ENCODE measurements at places on chromosomes 16 and 17.
A peak's percentile ranks its signal among the peaks of the same experiment; 100 is the strongest.

- no peak for DNase-seq
Measured at GRCh38 chr16:22035153-22035552, 27.2 kb downstream of the MOSMO start.

DNA sequence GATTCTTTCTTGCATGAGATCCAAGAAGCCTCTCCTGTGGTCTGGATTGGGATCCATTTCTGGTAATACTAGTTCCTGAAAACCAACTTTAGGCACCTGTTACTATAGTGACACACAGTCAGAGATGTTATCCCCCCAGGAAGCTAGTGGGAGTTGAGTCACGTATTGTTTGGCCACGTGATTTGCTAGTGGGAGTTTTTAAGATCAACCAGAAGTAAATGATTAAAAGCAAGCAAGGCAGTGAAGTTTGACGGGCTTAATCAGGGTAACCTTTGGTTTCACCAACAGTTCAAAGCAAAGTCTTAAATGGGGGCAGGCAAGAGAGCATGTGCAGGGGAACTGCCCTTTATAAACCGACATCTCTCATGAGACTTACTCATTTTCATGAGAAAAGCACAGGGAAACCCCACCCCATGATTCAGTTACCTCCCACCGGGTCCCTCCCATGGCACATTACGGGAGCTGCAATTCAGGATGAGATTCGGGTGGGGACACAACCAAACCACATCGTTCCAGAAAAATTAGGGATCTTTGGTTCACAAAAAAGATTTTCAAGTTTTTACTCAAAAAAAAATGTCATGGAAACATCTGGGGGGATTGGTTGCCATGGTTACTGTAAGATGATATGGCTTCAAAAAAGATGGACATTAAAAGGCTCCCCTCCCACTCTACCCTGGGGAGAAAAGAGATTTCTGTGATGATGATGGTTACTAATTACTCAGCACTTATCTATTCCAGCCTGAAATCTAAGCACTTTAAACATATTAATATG is 483.1 kb upstream of the ERCC4 start:
- no peak for DNase-seq

DNA sequence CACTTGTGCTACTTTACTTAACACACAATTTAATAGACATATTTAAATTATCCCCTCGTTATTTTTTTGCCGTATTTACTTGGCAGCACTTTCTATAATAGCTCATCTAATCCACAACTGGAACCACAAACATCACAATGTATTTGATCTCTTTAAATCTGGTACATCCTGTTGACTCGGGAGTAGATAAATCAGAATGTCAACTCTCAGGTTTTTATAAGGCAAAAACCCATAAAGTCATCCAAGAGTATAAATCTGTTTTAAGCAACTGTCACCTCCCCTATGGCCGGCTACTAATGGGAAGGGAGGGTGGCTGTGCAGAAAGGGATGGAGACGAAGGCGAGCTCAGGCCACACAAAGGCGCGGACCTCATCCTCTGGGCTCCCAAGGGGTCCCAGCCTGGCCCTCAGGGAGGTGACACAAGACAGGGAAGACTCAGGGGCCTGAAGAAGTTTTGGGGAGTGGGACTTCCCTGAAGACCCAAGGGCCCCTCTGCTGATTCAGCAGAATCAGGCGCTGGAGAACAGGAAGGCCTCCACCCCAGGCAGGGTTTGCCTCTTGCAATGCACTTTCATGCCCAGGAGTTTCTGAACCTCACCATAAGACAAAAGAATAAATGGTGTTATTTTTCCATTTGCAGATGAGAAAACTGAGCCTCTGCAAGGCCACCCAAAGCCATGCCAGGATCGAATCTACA is 122.5 kb downstream of the ZNF423 start:
- no peak for DNase-seq

DNA sequence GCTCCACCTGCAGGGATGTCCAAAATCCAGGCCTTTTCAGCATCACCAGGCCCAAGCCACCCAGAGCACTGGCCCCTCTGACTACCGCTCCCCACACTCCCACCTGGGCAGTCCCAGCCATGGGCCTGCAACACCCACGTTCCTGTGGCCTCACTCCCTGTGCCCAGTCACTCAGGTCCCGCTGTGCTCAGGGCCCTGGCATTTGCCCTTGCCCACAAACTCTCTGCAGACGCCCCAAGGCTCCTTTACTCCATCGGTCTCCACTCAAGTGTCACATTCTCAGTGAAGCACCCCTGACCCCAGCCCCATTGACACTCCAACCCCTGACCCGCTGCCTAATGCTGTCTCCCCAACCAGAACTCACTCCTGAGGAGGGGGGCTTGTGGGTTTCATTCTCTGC is 23.6 kb downstream of the MPG start:
- DNase-seq, result no peak

- DNase-seq, result no peak
Measured at GRCh38 chr17:64982139-64982915, 63.0 kb upstream of the LRRC37A3 start.

DNA sequence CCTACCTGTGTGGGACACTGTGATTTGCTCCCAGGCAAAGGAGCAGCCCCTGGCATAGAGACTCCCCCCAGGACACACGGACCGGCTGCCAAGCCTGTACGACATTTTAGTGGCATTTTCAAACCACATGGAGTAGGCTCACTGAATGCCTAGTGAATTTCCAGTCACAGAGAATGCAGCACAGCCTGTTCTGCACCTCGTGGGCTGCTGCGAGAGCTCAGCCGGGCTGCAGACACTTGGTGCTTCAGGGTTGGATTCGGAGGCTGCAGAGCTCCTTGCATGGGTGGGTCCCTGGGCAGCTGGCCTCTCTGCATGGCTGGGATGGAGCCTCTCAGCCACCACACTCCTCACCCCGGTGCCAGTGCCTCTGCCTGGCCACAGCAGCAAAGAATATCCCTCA is 51.2 kb upstream of the HNF1B start:
- DNase-seq, result no peak

- DNase-seq, result peak; percentile 76
Measured at GRCh38 chr16:30984669-30985400, at the start of gene HSD3B7. Gene HSD3B7, plus strand, starts transcription at chr16:30985207. Its CDS starts 452 bp downstream, at chr16:30985659.

DNA sequence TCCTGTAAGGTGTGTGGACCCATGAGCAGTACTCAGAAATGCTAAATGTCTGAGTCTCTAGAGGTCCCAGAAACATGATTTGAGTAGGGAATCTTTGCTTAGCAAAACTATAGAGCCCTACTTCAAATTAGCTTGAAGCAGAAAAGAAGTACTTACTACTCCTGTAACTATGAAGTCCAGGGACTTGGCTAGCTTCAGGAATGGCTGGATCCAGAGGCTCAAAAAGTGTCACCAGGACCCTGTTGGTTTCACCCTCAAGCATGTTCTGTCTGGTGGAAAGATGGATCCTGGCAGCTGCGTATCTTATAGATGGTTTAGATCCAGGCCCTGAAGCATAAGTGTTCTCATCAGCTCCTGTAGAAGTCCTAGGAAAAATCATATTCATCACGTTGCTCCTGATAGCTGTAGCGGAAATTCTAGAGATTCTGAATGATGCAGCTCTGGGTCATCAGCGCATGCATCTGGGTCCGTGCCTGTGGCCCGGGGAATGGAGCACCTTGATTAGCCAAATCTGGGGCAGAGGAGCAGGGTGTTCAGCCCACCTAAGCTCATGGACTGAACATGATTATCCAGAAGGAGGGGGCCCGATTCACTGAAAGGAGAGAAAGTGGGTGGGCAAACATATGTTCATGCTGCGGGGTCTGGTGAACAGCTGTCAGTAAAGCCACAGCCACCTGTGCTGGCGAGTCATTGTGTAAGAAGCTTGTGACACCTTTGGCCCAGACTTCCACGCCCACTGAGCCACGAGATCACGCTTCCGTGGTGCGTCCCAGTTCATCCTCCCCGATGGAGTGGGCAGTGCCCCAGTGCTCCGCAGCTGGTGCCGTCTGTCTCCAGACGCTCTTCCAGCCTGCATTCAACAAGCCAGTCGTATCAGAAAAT is 260.6 kb downstream of the CPPED1 start:
- no peak for DNase-seq

DNA sequence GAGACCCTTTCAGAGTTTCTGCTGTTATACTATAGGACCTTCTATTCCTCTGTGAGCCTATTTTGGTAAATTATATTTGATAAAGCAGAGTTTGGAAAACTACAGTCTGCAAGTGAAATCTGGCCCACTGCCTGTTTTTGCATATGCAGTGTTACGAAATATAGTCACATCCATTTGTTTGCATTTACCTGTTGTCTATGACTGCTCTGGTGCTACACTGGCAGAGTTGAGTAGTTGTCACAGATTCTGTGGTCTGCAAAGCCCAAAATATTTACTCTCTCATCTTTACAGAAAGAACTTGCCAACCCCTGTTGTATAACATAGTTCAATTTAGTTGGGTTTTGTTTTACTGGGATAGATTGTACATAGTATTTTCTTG is 42.3 kb downstream of the TNRC6A start:
- DNase-seq, result no peak

DNA sequence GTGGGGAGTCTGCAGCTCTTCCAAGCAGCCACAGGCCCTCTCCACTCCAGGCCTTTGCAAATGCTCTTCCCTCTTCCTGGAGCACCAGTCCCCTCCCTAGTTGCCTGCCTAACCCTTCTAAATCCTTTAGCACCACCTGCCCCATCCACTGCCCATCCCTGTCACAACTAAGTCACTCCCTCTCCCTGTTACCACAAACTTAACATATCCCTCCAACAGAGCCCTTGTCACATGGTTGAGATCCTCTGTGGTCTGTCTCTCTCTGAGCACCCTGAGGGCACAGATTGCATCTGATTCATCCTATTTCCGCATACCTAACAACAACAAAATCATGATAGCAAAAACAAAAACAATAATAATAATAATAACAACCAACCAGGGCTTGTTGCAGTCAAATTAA is 11.0 kb upstream of the BEAN1 start:
- DNase-seq, result no peak

- no peak for DNase-seq
Measured at GRCh38 chr16:30524575-30525568, 1.5 kb downstream of the ZNF768 start.

DNA sequence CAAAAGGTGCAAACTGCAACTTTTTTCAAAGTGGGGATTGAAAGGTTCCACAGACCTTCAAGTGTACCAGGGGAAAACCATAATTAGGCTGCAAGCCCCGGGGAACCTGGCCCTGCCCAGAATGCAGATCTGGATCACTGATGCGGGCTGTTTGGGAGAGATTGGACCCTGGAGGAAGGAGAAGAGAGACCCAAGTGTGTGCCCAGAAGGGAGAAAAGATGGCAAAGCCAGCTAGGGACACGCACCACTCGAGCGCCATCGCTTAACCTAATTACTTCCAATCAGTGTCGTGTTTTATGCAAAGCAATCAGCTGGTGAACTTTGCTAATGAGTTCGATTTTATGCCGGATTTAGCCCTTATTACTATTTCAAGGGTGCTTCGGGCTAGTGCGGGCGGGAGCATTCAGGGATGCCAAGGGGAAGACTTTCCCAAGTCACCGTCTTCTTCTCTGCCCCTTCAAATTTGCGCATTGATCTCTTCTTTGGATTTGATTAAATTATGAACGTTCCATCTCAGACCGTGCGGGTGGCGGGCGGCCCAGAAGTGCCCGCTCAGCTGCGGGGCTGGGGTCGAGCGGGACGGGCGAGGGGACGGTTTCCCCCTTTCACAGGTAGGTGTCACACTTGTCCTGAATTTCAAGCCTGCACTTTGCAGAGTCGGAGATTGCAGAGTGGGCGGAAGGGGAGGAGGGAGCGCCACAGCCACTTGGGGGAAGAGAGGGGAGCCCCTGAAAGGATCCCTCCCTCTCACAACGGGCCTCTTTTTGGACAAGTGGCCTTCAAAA is 4.0 kb downstream of the IRX5 start:
- DNase-seq, result no peak

DNA sequence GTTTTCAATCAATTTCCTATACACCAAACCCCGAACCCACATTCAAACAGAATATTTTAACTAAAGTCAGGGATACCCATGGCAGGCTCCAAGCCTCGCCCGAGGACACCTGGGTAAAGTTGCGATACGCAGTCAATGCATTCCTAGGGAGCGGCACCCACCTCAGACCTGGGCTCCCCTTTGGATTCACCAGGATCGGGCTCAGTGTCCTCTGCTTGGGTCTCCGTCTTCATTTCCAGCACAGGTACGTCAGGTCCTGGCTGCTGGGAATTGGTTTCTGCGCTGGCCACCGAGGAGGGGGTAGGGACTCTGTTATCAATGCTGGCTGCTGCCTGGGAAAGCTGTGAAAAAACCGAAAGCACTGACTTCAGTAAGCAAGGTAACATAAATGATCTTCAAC is 51.7 kb upstream of the TRAP1 start:
- DNase-seq, result no peak

- DNase-seq, result no peak
Measured at GRCh38 chr16:50400967-50401348, 32.2 kb upstream of the BRD7 start.

DNA sequence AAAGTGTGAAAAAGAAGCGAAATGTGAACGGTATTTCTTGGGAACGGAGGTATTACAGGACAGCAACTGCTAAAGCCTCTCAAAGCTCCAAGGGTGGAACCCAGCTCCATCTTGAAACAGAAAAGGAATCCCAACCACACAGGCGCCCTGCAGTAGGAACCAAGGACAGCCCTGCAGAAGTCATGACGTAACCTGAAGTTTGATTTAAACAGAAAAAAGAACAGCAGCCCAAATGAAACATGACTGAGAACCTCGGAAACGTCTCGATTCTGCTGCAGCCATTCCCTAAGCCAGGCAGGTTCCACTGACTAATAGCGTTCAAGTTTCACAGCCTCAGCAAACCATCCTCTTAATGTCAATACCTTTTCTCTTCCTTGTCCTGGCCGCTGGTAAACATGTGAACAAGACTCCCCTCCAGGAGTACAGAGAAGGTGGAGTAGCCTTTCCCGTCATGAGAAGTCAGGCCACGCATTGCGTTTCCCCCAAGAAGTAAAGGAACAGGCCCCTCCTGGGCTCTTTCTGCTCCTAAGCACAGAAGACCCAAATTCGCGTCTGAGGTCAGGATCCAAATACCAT is 20.1 kb downstream of the SIAH1 start:
- peak; percentile 38 for DNase-seq

DNA sequence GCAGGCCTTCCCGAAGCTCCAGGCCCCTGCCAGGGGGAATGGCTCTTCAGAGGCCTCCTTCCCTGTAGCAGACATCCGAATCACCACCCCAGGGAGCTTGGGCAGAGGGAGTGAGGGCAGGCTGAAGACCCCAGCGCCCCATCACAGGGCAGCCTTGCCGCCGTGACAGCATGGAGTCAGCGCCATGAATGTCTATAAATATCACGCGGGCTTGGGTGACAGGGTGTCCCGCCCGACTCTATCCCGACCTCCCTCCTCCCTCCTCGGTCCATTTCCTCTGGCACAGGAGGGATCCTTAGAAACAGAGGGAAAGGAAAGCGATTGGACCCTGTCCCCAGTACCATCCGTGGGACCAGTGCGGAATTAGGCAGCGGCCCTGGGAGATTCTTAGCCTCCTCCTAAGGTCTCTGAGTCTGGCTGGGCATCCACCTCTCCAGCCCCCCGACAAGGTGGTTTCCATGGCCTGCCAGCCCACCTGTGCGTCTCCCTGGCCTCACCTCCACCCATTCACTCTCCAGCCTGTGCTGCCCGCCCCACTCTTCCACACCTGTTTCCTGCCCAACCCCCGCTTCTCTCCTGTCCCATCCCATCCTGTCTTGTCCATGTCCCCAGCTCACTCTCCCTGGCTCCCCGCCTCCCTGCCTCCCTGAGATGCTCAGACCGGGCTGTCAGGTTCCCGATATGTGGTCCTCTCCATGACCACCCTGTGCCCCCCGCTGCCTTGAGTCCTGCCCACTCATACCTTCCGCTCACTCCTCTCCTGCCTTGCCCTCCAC is 5.1 kb downstream of the ATP2A1 start:
- no peak for DNase-seq

Measured in cerebellar cortex (tissue), 1 donor.